ENCODE measurements at places on chromosomes 12 and 14.

GRCh38 chr12:19885093-19885812, 446.0 kb downstream of the AEBP2 start:
- DNase-seq = no peak

DNA sequence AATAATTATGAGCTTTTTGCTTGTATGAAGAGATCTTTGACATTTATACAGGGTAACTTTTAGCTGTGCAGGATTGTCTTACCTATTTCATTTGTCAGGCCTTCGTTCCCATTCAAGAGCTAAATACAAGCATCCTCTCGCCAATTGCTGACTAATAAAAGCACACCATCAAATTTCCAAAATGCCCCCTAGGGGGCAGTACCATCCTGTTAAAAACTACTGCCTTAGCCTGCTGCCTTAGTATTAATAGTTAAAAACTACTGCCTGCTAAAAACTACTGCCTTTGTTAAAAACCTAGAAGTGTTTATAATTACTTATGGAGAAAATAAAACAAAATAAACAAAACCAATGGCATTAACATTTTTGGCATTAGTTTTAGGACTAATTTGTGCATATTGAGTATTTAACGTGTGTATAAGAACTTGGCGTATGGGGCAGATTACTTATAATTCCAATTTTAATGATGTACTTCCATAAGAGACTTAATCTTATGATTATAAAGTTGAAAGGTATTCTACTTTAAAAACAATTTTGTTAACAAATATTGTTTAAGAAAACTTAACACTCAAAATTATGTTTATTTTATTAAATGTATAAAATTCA, 3.0 kb upstream of the IFI27L2 start:
- peak; percentile 20 for DNase-seq

- DNase-seq = no peak
These were observed 365 bp upstream of the CCDC88C start for GRCh38 chr14:91417983-91418386.

GRCh38 chr12:11621797-11622423, 27.6 kb upstream of the ETV6 start:
- DNase-seq = no peak

GRCh38 chr12:64716371-64716770, 42.8 kb downstream of the GNS start:
- DNase-seq = no peak

- DNase-seq = no peak
These were observed 82.2 kb downstream of the PTPRO start for GRCh38 chr12:15404485-15404884.

- no peak for DNase-seq
These were observed 132.7 kb downstream of the NRXN3 start for GRCh38 chr14:78302841-78303240.

DNA sequence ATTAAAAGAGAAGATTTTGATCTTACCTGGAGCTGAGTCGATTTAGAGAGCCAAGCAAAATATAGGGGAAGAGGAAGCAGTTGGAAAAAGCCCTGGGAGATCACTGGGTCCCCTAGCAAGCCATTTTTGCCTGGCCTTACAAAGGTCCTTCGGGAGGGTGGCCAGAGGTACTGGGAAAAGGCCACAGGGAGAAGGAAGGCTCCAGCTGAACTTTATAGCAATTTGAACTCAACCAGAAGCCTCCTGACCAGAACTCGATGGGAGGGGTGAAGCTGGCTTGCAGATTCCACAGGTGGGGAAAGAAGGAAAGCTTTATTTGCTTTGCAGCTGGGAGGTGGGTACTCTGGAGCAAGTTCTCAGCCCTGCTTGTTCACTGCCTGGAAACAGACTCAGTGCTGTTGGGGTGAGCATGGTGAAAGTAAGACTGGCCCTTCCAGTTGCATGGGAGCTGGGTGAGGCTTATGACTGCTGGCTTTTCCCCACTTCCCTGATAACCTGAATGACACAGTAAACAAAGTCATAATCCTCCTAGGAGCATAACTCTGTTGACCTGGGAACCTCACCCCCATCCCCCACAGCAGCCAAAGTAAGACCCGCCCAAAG, 855.8 kb downstream of the FSCB start:
- DNase-seq = no peak

DNA sequence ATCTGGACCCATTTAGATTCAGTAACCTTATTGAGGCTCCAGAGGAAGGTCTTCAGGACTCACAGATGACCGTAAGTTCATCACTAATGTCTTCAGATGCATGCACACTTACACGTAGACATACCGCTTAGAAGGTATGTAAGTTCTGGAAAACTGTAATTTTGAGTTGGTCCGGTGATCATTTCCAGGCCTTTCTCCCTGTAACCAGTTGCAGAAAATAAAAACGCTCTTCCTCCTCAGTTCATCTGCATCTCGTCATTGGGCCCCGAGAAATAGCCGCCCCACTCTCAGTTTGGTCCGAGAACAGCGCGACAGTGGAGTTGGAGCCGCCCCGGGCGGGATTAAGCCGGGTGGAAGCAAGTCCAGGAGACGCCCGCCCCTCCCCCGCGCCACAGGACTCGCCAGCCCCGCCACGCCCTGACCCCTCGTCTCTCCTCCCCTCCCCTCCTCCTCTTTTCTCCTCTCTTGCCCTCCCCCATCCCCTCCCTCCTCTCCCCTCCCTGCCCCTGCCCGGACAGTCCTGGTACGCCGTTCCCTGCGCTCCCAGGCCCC, 83.7 kb downstream of the TNFAIP2 start:
- no peak for DNase-seq

DNA sequence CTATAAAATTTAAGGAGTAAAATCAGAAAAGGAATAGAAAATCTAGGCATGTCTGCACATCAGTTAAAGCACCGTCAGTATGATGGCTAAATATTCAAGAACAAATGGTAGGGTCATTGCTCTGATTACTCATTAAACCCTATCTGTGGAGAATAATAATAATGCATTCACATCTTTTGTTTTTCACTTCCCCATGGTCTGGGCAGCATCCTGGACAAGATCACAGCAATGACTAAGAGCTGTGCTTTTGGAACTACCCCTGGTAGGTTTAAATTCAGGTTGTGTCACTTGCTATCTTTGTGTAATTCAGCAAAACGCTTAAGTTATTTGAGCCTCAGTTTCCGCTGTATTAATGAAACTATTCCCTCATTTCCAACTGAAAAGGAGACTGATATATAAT, 33.1 kb downstream of the C12orf42 start:
- DNase-seq = no peak

- DNase-seq = no peak
These were observed 4.5 kb upstream of the TNFRSF1A start for GRCh38 chr12:6346235-6346832.

DNA sequence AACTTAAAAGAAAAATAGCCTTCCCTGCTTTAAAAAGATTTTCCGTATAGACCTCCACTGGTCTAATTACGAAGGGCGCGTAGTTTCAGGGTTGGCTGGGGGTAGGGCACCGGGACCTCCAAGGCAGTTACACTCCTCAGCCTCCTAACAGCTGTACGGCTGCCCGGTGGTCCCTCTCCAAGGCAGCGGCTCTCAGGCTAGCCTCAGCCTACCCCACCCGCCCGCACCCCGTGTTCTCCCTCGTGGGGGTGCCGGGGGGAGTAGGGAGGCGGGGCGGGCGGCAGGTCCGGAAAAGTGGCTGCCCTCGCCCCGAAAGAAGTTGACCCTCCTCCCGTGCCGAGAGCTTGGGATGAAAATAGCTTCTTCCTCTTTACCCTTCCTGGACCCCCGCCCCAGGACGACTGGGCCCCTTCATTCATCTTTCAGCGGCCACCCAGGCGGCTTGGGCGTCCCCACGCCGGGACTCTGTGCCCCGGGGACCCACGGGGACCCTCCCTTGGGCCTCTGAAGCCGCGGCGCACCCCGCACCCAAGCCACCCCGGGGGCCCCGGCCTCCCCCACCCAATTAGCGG, 991 bp upstream of the RCOR1 start:
- DNase-seq = peak; percentile 6

- DNase-seq = no peak
These were observed 11.7 kb upstream of the RAD51AP1 start for GRCh38 chr12:4526923-4527546.

GRCh38 chr12:119914666-119915065, 37.5 kb upstream of the CIT start:
- DNase-seq = no peak

DNA sequence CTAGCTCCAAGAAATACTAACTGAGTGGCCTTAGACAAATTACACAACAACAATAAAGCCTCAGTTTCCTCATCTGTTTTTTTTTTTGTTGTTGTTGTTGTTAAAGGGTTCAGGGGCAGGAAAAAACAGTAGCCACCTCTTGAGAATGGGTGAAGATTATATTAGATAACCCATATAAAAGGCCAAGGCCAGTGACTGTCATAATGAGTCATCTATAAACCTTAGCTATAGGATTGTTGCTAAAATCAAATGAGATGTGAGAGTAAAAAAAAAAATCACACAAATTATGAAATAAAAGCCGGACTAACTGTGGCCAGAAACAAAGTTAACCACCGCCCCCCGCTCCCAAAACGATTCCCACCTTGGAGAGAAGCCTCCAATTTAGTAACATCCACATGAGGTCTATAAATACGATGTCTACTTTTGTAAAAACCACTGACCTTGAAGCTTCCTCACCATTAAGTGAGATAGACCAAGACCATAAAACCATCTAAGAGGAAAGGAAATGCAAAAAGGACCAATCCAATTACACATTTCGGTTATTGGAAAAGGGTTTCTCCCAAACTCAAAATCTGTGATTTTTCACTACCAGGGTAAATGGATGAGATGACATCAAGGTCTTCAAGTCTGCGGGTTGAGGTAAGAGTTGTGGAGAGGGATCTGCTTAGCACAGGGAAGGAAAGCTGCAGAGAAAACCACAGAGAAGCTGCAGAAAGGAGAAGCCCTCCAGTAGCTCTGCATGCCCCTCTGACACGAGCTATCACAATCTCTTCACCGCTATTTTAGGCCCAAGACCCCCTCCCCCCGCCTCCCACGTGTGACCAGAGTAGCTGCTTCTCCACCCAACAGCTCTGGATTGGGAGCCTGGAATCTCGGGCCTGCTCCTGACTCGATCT, 1.0 kb downstream of the NAA25 start:
- no peak for DNase-seq

DNA sequence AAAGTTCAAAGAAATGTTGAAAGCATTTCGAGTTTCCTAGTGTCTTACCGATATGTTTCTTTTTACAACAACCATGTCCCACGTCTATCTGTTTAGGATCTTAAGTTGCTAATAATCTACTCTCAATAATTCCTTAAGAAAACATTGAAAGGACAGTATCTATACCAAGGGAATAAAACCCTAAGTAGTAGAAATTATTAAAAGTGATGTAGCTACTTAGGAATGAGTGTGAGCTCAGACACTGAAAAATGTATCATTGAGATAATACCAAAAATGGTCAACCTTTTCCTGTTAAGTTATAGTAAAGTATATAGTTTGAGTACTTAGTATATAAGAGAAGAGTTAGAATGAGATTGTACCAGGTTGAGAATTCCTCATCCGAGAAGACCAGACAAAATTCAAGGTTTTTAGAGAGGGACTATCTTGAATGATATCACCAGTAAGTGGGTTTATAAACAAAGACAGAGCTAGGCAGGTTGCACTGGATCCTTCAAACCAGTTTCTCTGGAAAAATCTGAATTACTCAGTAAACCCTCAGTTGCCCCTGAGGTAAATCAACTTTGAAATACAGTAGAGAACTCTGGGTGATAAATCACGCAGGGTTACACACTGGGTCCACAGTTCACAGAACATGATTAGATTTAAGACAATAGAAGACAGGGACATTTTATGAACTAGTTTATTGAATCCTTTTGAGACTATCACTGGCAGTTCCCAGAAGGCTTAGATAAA, 96.8 kb downstream of the ERGIC2 start:
- DNase-seq = no peak

GRCh38 chr12:12817616-12818015, 4.5 kb downstream of the DDX47 start:
- DNase-seq = no peak

DNA sequence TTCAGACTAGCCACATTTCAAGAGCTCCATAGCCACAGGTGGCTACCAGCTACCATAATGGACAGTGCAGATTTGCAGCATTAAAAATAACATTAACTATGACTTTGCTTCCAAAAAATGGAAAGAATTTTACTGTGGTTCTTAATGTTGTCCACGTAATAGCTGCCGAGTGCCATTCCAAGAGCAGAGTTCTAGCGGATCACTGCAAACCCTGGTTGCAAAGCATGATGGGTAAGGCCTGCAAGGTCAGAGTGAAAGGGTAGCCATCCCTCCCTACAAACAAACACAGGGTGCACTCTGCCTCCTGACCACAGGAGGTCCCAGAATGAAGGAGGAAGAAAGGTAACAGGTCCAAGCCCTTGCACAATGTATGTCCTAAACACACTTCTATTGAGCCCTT, 157.6 kb downstream of the DPF3 start:
- DNase-seq = no peak

- no peak for DNase-seq
These were observed 581 bp downstream of the PAPOLA start for GRCh38 chr14:96502621-96503305.

GRCh38 chr14:24430143-24430681, 458 bp downstream of the KHNYN start:
- no peak for DNase-seq

GRCh38 chr12:120141336-120141735, 24.8 kb upstream of the RAB35 start:
- DNase-seq = no peak

GRCh38 chr12:10395390-10395998, 5.7 kb upstream of the KLRK1 start:
- no peak for DNase-seq

GRCh38 chr12:98939350-98939749, 294.3 kb downstream of the APAF1 start:
- no peak for DNase-seq

- DNase-seq = no peak
These were observed 16.1 kb downstream of the TAMALIN start for GRCh38 chr12:52022841-52023181.

GRCh38 chr12:14597480-14597879, 29.8 kb upstream of the PLBD1 start:
- no peak for DNase-seq

DNA sequence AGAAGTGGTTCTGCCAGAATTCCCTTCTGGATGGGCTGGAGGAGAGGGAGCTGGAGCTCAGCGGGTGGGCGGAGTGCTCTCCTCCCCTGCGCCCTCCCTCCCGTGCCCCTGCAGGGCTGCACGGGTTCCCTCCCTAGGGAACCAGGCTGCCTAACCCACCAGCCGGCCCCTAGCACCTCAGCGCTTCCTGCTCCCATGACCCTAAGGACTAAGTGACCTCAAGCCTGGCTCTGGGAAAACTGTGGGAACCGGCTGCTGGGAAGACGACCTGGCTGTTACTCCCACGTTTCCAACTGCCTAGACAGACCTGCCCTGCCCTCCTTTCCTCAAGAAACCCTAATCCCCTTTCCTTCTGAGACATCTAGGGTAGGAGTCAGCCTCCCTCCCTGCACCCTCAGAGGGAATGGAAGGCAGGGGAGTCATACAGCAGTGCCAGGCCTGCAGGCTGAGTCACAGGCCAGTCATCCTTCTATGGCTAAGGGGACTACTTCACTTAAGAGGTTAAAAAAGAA, 31.5 kb downstream of the SLC6A12 start:
- DNase-seq = no peak

- no peak for DNase-seq
These were observed 22.3 kb downstream of the PPM1H start for GRCh38 chr12:62912644-62913043.

- DNase-seq = no peak
These were observed 78.3 kb downstream of the DDX51 start for GRCh38 chr12:132065609-132066344.

GRCh38 chr14:51479584-51480325, 172.0 kb upstream of the FRMD6 start:
- DNase-seq = no peak

Data from stimulated activated CD8-positive, alpha-beta memory T cell treated with anti-CD3 and anti-CD28 coated beads, Interleukin-4, amount 100 ng/mL, for 1 hour (primary cell).